ENCODE measurements at places on chromosomes 5 and 9. TPM values are rescaled to one million over a fixed set of nuclear protein-coding genes. Genes with fewer than 3 reads are reported as not detected.

- DNase-seq = no peak
These were observed 53.8 kb upstream of the NRARP start for GRCh38 chr9:137355761-137356365.

DNA sequence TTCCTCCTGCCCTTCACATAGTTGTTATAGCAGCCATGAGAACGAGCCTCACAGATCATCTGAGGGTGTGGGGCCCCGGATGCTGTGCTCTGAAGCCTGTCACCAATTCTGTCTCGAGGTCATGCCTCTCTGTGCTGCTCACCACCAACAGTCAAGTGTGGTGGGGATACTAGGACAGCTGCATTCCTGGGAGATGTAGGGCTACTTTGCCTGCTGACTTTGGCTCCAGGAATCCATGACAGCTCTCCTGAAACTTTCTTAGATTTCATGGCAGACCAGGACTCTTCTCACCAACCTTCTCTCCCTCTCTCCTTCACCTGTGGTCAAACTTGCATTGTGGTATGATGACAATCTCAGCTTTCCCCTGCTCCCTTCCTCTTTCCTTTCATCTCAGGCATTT is 395.9 kb downstream of the PSAT1 start:
- no peak for DNase-seq

DNA sequence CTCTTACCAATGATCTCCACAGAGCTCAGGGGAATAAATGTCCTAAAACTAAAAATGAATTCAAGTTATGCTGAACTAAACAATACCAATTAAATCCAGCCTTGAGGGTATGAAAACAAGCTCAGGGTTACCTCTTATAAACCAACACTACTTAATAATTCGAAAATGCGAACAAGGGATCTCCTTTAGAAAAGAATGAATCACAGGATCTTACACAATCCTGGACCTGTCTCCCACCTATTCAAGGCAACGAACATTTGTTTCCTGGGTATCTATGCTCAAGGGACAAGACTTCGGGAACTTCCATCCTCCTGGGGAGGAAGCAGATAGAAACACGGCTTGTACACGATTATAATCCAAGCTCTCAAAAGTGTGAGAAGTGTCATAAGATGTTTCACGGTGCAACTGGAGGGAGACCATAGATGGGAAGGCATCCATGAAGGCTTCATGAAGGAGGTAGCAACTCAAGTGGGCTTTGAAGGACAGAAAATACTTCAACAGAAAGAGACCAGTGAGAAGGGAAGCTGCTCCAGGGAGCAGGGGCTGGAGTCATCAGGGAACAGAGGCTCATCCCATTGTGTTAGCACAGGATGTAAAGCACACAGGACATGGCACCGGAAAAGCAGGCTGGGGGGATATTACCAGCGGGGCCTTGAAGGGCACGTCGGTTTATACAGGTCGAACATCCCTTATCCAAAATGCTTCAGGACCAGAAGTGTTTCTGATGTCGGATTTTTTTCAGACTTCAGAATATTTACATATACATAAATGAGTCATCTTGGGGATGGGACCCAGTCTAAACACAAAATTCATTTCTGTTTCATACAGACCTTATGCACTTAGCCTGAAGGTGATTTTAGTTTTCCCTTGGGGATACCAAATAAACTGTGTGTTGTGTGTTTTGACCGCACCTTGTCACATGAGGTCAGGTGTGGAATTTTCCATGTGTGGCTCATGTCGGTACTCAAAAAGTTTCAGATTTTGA is 87.4 kb downstream of the TLE1 start:
- no peak for DNase-seq

DNA sequence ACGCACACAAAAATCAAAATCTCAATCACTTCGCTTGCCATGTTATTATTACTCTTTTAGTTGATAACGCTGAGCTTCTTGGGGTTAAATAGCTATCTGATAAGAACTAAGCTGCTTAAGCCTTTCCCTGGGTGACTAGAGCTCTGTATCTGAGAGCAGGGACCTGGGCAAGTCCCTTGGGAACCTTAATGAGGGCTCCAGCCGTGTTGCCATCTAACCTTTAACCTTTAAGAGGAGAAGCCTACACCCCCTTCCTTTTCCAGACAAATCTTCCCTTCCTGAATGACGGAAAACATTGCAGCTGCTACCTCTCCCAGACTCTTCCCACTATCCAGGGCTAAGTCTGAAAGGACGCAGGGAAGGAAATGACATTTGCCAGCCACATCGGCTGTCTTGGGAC is 216.5 kb upstream of the RAI14 start:
- no peak for DNase-seq

DNA sequence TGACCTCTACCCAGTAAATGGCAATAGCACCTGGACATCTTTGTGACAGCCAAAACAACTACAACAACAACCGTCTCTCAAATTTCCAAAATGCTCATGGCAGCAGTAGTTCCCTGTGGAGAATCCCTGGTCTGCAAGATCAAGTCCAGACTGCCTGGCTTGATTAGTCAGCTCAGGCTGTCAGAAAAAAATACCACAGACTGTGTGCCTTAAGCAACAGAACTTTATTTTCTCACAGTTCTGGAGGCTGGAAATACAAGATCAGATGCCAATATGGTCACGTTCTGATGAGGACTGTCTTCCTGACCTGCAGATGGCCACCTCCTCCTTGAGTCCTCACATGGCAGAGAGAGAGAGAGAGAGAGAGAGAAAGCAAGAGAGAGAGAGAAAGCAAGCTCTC is 52.3 kb upstream of the MOCS2 start:
- no peak for DNase-seq

DNA sequence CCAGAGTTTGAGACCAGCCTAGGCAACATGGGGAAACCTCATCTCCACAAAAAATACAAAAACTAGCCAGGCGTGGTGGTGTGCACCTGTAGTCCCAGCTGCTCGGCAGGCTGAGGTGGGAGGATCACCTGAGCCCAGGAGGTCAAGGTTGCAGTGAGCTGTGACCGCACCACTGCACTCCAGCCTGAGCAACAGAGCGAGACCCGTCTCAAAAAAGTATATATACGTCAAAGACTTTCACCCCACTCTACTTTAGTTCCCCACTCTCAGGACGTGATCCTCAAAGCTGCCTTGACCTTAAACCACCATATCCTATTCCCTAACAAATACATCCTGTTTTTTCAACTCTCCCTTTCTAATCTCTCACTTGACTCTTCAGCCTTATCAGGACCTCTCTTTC is 41.0 kb downstream of the PCDHGC5 start:
- no peak for DNase-seq

GRCh38 chr5:158390577-158390976 is 531.6 kb upstream of the CLINT1 start:
- DNase-seq = no peak

DNA sequence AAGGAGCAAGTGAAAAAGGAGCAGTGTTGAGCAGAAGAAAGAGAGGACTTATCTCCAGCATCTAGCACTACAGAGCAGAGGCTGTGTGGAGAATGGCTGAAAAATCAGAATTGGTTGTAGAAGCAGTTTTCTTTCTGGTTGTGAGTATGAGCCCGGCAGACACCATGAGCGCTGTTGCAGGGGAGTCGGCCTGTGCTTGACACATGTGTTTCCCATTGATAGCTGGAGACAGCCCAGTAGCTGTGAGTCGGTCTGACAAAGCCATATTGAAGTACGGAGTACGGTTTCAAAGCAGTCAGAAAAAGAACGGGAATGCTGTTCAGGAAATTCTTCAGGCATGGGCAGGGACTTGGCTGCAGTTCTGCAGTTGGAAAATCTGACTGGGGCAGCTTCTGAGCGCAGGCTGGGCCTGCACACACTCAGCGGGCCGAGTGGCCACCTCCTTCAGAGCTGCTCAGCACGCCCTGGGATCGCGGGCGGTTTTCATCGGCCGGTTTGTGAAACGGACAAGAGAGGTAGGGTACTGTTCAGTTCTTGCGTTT is at the start of gene SGCD:
Gene SGCD, plus strand, starts transcription at position 447 of the 542 bp plus-strand sequence.
- no peak for DNase-seq

DNA sequence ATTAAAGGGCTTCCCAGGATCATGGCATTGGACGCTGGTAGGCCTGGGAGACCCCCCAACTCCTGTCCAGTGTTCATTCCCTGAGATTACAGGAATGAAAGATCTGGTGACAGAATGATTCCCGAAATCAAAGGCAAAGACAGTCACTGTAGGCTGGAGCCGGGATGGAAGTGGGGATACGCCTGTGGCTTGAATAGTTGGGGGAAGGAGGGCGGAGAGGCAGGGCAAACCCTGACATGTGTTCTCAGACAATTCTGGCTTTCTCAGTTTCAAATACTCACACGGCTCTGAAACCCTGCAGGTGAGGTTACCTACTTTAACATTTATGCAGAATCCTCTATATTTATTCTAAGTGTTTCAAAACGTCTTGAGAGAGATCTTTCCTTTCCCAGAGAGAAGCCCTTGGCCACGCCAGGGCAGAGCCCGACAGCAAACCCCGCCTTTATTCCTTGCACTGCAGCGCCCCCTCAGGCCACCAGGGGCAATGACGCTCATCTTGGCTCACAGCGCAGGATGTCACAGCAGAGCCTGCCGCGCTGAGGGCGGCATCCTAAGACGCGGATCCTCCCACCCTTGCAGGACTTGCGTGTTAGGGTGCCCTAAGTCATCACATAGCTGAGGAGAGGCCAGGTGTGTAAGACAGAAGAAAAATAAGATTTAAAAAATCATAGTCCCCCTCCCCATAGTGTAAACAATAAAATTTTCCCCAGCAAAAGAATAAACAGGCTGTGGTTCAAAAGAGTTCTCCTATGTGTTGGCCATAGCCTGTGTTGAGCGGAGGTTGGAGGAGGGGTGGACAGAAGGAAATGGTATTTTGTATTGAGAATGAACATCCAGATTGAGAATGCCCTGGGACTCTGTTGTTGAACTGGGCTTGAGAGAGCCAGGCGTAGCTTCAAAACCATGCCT is 284.5 kb downstream of the NTRK2 start:
- DNase-seq = peak; percentile 2

- DNase-seq = no peak
These were observed 160.0 kb upstream of the SMIM23 start for GRCh38 chr5:171625646-171626045.

DNA sequence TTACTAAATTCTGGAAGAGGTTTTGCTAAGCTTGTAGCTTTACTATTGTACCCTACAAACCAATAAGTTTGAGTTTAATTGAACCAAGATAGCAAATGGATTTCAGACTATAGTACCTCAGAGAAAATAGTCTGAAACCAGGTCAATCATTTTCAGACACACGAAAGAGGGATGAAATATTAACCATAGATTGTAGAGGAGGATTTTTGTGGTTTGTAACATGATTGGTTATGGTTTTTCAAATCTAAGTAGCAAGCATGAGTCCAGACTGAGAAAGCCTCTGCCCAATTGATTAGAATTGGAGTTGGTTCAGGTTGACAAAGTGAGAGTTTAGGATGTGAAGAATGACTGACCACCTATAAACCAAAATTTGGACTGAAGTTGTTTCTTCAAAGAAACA is 562.7 kb upstream of the DMAC1 start:
- DNase-seq = no peak

DNA sequence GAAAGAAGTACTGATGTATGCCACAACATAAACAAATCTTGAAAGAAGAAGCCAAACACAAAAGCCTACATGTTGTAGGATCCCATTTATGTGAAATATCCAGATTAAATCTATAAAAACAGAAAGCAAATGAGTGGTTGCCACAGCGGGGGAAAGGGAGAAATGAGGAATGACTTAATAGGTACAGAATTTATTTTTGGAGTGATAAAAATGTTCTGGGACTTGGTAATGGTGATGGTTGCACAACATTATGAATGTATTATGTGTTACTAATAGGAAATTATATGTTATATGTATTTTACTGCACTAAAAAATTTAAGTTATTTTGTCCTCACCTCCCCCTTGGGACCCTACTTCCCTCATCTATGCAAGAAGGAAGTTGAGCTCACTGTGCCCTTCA is 16.4 kb upstream of the TTC1 start:
- no peak for DNase-seq

The TMC1 gene
- not detected for total RNA-seq

The FBLL1 gene
- not detected for total RNA-seq

The SLC22A4 gene
- not detected for total RNA-seq

The GRXCR2 gene
- not detected for total RNA-seq

All from T-cell (primary cell).